ENCODE measurements at places on chromosomes 2 and 18. TPM values are rescaled to one million over a fixed set of nuclear protein-coding genes. Genes with fewer than 3 reads are reported as not detected.
A peak's percentile ranks its signal among the peaks of the same experiment; 100 is the strongest.

Gene WIPF1
- 284 TPM for total RNA-seq

GRCh38 chr2:208097313-208097712 lies 27.0 kb downstream of the CRYGD start:
- no peaks in the 10 kb centered on the region for H3K36me3 ChIP-seq
- peaks cover 16% of the 10 kb centered on the region for H3K4me1 ChIP-seq
- no peak overlapping the region for H3K4me3 ChIP-seq
- no peak for DNase-seq
- H3K27ac ChIP-seq: no peak overlapping the region

- H3K27ac ChIP-seq: no peak overlapping the region
- no peaks in the 10 kb centered on the region for H3K4me1 ChIP-seq
These were observed 118.6 kb downstream of the TMEM163 start for GRCh38 chr2:134600208-134600607.

DNA sequence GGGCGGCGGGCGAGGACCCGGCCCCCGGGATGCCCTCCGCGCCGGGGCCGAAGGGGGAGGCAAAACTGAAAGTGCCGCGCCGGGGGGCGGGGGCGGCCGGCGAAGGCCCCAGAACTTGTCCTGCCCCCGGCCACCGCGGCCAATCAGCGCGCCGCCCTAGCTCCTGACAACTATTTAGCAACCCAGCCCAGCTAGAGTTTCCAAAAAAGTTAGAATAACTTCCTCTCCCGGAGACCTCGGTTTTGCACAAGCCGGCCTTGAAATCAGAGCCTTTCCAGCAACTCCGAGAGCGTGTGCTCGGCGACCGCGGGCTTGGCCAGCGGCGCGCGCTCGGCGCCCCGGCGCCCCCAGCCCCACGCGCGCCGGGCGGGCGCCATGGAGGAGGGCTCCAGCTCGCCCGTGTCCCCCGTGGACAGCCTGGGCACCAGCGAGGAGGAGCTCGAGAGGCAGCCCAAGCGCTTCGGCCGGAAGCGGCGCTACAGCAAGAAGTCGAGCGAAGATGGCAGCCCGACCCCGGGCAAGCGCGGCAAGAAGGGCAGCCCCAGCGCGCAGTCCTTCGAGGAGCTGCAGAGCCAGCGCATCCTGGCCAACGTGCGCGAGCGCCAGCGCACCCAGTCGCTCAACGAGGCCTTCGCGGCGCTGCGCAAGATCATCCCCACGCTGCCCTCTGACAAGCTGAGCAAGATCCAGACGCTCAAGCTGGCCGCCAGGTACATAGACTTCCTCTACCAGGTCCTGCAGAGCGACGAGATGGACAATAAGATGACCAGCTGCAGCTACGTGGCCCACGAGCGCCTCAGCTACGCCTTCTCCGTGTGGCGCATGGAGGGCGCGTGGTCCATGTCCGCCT lies at the start of gene TWIST2:
TWIST2 (plus strand) TSS at position 245 of the 850 bp plus-strand sequence; CDS start at position 376, 131 bp downstream.
- no peak within 1 kb of the TSS for H3K4me3 ChIP-seq
- no peaks in the 10 kb centered on the region for H3K4me1 ChIP-seq
- H3K36me3 ChIP-seq: no peaks in the 10 kb centered on the region
- H3K27ac ChIP-seq: no peak within 1 kb of the TSS

- no peak overlapping the region for H3K27ac ChIP-seq
- H3K4me3 ChIP-seq: no peak overlapping the region
- DNase-seq: no peak
- no peaks in the 10 kb centered on the region for H3K4me1 ChIP-seq
These were observed 239.6 kb downstream of the TDRD15 start for GRCh38 chr2:21363364-21363763.

Gene TFPI
- 1.9 TPM for total RNA-seq

- no peak overlapping the region for H3K4me3 ChIP-seq
- no peaks in the 10 kb centered on the region for H3K36me3 ChIP-seq
- H3K27ac ChIP-seq: no peak overlapping the region
- peak; percentile 8 for DNase-seq
These were observed 5.4 kb downstream of the HS6ST1 start for GRCh38 chr2:128313091-128313836.

Data from natural killer cell treated with Interleukin-12 subunit alpha and Interleukin-12 subunit beta and Interleukin-15 and Interleukin-18, amount 100 ng/mL, for 72 hours (primary cell).